H1 (cell line): ENCODE measurements at places on chromosomes 13 and 19. TPM values are rescaled to one million over a fixed set of nuclear protein-coding genes. Genes with fewer than 3 reads are reported as not detected.

Gene PLIN5
- 1.8 and 2.0 TPM in 2 replicates for total RNA-seq

- no peak for DNase-seq
- H3K36me3 ChIP-seq = no peaks in the 10 kb centered on the region
- H3K4me1 ChIP-seq = no peaks in the 10 kb centered on the region
- H3K27me3 ChIP-seq = peaks cover 29% of the 10 kb centered on the region
- H3K27ac ChIP-seq = no peak overlapping the region
These were observed 10.5 kb downstream of the TNFRSF19 start for GRCh38 chr13:23580684-23581060.

- H3K27ac ChIP-seq = no peak overlapping the region
- no peak for DNase-seq
- H3K4me3 ChIP-seq = no peak overlapping the region
- H3K4me1 ChIP-seq = no peaks in the 10 kb centered on the region
- H3K27me3 ChIP-seq = no peaks in the 10 kb centered on the region
These were observed 5.2 kb downstream of the FAAP24 start for GRCh38 chr19:32977280-32977679.

DNA sequence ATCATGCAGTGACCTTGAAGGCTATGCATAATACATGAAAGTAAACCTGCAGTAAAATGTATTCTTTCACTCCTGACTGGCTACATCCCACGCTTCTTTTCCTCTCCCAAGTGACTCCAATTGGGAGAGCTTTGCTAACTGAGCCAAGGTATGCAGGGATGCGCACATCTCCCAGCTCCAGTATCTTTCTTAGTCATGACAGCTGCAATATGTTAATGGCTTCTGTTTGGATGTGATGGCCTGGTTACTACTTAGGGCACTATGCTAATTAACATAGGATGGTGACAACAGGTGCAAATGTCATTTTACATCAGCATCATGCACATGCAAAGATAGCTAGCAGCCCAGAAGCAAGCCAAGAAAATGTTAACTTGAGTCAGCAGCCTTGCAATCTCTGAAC lies 134.7 kb downstream of the POU4F1 start:
- H3K4me1 ChIP-seq = peaks cover 3% of the 10 kb centered on the region
- no peak overlapping the region for H3K27ac ChIP-seq
- H3K4me3 ChIP-seq = no peak overlapping the region
- H3K36me3 ChIP-seq = no peaks in the 10 kb centered on the region
